ENCODE measurements at places on chromosomes 3 and 15.

- H3K27me3 ChIP-seq, result no peaks in the 10 kb centered on the region
- DNase-seq, result no peak
- no peaks in the 10 kb centered on the region for H3K4me1 ChIP-seq
- no peak overlapping the region for H3K4me3 ChIP-seq
- H3K27ac ChIP-seq, result no peak overlapping the region
These were observed 265.6 kb upstream of the UBE2E2 start for GRCh38 chr3:22937536-22937935.

GRCh38 chr3:107633327-107634098 lies 110.8 kb downstream of the BBX start:
- H3K27me3 ChIP-seq, result no peaks in the 10 kb centered on the region
- H3K4me1 ChIP-seq, result no peaks in the 10 kb centered on the region

DNA sequence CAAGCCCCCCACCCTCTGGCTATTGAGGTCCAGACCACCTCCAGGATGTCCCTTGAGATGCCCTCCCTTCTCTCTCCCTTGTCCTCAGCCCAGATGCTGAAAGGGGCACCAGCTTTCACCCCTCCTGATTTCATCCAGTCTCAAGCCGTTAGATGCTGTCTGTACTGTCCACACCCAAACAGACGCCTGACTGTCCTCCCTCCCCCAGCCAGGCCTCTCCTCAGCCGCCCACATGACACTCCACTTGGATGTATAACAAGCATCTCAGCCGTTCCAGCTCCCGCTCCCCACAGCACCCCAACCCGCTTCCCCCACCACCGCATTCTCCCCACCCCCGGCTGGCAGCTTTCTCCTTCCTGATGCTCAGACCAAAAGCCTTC lies 25.0 kb upstream of the CYP11A1 start:
- DNase-seq, result no peak
- no peak overlapping the region for H3K27ac ChIP-seq
- H3K27me3 ChIP-seq, result no peaks in the 10 kb centered on the region
- H3K4me3 ChIP-seq, result no peak overlapping the region

DNA sequence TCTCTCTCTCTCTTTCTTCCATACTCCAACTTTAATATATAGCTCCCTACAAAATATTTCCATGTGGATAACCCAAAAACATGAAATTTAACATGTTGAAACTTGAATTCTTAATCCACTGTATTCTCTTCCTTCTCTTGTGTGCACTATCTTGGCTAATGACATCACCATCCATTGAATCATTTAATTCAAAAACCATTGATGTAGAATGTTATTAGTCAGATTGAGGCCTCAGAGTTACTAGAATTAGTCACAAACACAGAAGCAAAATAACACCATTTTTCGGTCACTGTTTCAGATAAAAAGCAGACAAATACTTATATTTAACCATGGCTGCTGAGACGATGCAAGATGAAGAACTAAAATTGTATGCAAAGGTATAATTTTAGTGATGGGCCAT lies 256.9 kb upstream of the LRRC3B start:
- H3K27me3 ChIP-seq, result no peaks in the 10 kb centered on the region
- H3K36me3 ChIP-seq, result no peaks in the 10 kb centered on the region
- no peak overlapping the region for H3K27ac ChIP-seq
- no peak overlapping the region for H3K4me3 ChIP-seq
- DNase-seq, result no peak
- H3K4me1 ChIP-seq, result no peaks in the 10 kb centered on the region

- no peaks in the 10 kb centered on the region for H3K4me1 ChIP-seq
- no peak overlapping the region for H3K4me3 ChIP-seq
- H3K27ac ChIP-seq, result no peak overlapping the region
- H3K27me3 ChIP-seq, result no peaks in the 10 kb centered on the region
These were observed 350.1 kb upstream of the MCTP2 start for GRCh38 chr15:93881310-93881709.

DNA sequence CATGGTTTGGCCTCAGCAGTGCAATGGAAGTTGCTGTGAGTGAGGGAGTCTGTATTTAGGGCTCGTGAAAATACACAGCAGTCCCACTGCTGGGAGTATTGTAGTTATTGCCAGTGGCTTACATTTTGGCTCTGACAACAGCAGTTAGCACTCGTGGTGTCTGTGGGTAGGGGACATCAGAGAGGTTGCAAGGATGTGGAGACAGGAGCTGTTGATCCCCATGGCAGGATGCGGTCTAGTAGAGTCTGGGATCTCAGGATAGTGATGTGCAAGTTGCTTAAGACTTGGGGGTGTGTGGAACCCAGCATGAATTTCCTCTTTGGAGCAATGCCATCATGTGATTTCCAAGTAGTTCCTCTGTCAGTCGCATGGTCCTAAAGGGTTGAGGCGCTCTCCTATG lies 59.9 kb downstream of the GALK2 start:
- no peak overlapping the region for H3K4me3 ChIP-seq
- H3K4me1 ChIP-seq, result peaks cover 4% of the 10 kb centered on the region
- H3K27me3 ChIP-seq, result no peaks in the 10 kb centered on the region
- peaks cover 9% of the 10 kb centered on the region for H3K36me3 ChIP-seq
- DNase-seq, result no peak

GRCh38 chr15:31405200-31405920 lies 78.7 kb downstream of the KLF13 start:
- peaks cover 12% of the 10 kb centered on the region for H3K27me3 ChIP-seq
- no peaks in the 10 kb centered on the region for H3K36me3 ChIP-seq
- no peak overlapping the region for H3K4me3 ChIP-seq
- no peak overlapping the region for H3K27ac ChIP-seq

GRCh38 chr3:60553144-60553543 lies 698.1 kb downstream of the FHIT start:
- no peak overlapping the region for H3K4me3 ChIP-seq
- DNase-seq, result no peak
- no peaks in the 10 kb centered on the region for H3K4me1 ChIP-seq
- no peaks in the 10 kb centered on the region for H3K36me3 ChIP-seq
- no peak overlapping the region for H3K27ac ChIP-seq

DNA sequence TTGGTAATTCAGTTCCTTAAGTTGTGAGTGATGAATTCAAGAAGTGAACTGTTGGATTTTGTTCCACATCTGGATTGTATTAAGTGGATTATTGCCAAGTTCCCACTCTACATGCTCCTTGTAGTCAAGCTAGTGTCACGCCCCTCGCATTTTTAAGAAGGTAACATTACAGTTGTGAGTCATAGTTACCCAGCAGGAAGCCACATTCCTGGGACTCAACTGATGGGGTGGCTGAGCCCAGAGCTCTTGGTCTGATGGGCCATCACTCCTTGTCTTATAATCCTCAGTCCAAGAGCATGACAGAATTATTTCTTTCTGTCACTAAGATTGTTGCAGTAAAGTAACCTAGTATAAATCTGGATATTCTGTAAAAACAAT lies 102.7 kb downstream of the PTPRG start:
- H3K36me3 ChIP-seq, result no peaks in the 10 kb centered on the region
- H3K27ac ChIP-seq, result no peak overlapping the region
- H3K4me1 ChIP-seq, result no peaks in the 10 kb centered on the region
- H3K4me3 ChIP-seq, result no peak overlapping the region
- no peaks in the 10 kb centered on the region for H3K27me3 ChIP-seq

DNA sequence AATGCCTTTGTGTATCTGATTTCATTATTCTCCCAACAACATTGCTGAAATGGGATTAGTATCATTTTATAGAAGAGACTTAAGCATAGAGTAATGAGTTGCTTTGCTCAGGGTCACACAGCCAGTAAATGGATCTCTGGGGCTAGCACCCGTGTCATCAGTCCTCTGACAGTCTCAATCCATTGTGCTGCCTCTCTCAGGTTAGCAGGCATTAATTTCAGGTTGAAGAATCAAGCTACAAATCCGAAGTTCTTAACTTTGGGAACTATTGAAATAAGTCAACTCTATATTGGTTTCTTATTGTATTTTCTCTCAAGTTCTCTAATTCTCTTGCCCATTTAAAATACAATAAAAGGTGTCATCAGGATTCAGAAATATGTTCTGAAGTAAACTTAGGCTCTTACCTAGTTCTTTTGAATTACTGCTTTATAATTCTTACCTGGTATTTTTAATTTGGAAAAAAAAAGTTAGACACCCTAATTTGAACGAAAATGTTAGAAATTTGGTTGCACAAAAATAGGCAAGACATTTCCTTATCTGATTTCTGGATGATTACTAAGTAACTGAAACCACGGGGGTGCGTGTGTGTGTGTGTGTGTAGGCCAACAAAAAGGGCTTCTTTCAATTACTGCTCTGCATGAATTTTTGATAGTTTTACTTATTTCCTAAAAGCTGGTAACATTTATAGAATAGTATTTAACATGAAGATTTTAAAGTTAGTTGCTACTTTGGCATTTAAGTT lies 189.8 kb downstream of the MBNL1 start:
- no peaks in the 10 kb centered on the region for H3K27me3 ChIP-seq
- peak overlapping the region; percentile 43 for H3K27ac ChIP-seq
- H3K36me3 ChIP-seq, result peaks cover 71% of the 10 kb centered on the region
- DNase-seq, result no peak
- peaks cover 4% of the 10 kb centered on the region for H3K4me1 ChIP-seq

DNA sequence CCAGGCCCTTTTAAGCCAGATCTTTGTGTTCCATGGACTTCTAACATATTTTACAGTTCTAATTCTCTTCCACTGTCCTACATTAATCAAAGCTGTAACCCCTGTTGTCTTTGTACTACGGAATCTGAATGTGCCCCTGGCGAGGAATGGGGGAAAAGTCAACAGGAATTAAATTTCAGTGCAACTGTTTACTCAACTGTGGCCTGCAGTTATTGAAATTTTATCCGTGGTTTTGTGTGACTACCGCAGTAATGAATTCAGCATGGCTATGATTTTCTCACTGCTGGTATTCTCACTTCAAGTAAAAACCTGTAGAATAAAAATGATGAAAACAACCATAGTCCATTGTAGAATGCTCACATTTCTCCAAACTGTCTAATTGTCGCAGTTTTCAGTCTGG lies 388.0 kb downstream of the FOXP1 start:
- DNase-seq, result no peak
- H3K27ac ChIP-seq, result no peak overlapping the region
- no peaks in the 10 kb centered on the region for H3K4me1 ChIP-seq

GRCh38 chr3:29370476-29371420 lies 89.9 kb downstream of the RBMS3 start:
- H3K4me3 ChIP-seq, result no peak overlapping the region
- H3K27ac ChIP-seq, result no peak overlapping the region
- DNase-seq, result no peak
- no peaks in the 10 kb centered on the region for H3K27me3 ChIP-seq

DNA sequence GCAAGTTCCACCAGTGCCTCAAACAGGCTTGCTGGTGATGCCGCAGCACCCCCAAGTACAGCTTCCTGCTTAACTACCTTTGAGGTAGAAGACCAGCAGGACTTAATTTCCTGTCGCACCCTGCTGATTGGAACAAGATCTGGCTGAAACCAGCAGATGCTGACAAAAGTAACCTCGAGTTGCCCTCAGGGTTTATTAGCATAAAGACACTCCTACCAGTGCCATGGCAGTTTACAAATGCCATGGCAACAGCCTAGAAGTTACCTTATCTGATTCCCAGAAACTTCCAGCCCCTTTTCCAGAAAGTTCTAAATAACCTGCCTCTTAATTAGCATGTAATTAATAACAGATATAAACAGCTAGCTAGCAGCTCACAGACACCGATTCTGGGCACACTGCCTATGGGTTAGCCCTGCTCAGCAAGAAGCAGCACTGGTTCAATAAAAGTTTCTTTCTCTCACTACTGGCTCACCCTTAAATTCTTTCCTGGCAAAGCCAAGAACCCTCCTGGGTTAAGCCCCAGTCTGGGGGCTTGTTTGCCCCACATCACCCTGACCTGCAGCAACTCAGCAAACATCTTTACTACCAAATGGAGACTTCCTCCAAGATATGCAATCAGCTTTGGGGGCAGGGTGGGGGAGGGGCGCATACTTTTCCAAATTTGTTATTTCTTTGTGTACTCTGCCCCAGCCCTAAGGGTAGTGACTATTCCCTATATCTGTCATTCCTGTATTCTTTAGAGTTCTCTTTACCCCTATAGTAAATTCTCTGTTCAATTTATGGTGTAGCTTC lies 54.2 kb downstream of the MAP4 start:
- H3K27ac ChIP-seq, result no peak overlapping the region
- DNase-seq, result peak; percentile 9

DNA sequence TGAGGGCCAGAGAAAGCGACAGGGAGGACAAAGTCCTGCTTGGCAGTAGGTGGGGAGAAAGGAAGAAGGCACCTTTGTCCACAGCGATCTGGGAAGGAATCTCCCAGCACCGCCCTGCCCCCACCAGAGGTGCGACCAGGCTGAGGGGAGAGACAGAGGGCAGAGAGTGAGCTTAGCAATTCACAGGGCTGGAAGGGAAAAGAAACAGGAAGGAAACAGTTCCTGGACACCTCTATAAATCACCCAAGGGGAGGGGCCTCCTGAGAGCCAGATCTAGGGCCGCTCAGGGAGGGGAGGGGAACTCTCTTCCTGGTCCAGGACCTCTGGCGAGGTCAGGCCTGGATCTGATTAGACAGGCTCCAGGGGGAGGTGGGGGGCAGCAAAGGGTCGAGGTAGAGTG lies 35.4 kb downstream of the RNU5B-1 start:
- peaks cover 44% of the 10 kb centered on the region for H3K27me3 ChIP-seq
- H3K4me3 ChIP-seq, result no peak overlapping the region
- DNase-seq, result no peak
- no peak overlapping the region for H3K27ac ChIP-seq
- no peaks in the 10 kb centered on the region for H3K4me1 ChIP-seq
- no peaks in the 10 kb centered on the region for H3K36me3 ChIP-seq

DNA sequence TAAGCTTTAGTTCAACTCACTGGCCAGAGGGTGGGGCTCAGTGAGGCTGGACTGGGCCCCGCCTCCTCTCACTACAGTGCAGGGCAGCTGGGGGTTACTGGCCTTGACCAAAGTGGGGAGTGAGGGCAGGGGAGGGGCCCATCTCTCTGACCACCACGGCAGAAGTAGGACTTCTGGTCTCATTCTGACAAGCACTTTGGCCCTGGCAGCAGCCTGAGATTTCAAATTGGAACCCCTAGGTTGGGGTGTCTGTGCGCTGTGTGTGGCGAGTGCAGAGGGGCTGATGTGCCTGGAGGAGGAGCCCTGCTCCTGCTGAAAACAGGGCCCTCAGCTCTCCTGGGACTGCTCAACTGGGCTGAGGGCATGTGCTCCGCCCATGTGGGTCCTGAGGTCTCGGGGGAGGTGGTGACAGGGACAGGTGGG lies 60.3 kb upstream of the RPL32 start:
- H3K36me3 ChIP-seq, result peaks cover 30% of the 10 kb centered on the region
- H3K27ac ChIP-seq, result no peak overlapping the region
- DNase-seq, result no peak

DNA sequence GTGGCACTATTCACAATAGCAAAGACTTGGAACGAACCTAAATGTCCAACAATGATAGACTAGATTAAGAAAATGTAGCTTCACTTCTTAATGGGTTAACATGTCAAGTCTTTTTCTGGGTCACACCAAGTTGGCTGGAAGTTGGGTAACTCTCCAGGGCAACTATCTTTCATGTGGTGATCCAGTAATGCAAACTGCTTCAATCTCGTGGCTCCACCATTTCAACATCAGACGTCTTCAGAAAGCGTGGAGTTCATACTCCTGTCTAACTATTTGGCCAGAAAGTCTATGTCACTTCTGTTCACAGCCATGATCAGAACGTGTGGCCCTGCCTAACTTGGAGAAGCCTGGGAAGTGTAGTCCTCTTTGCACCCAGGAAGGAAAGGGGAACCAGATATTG lies 32.2 kb downstream of the DUT start:
- no peaks in the 10 kb centered on the region for H3K27me3 ChIP-seq
- no peaks in the 10 kb centered on the region for H3K36me3 ChIP-seq
- no peaks in the 10 kb centered on the region for H3K4me1 ChIP-seq
- no peak overlapping the region for H3K4me3 ChIP-seq
- no peak for DNase-seq
